Fibroblast of villous mesenchyme (primary cell): ENCODE measurements at places on chromosomes 12 and 14. TPM values are rescaled to one million over a fixed set of nuclear protein-coding genes. Genes with fewer than 3 reads are reported as not detected.

- DNase-seq = peak; percentile 49
Measured at GRCh38 chr14:63727231-63727735, 582 bp downstream of the SGPP1 start.

AP5M1 gene
- 18.7 and 44.9 TPM in 2 replicates for total RNA-seq

DNA sequence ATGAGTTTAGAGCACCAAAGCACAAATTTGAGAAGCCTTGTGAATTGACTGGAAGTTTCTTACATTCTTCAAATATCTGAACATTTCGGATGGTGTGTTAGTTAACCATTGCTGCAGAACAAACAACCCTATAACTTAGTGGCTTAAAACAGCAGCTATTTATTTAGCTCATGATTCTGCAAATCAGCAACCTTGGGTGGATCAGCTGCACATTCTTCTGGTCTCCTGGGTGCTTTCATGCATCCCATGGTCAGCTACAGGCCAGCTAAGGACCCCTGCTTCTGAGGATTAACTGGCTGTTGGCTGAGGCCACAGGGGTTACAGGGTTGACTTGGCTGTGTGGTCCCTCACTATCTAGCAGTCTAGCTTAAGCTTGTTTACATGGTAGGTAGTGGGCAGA, 114.0 kb upstream of the HIF1A start:
- peak; percentile 88 for DNase-seq

- DNase-seq = no peak
Measured at GRCh38 chr14:91293281-91293680, 48.8 kb upstream of the GPR68 start.

GRCh38 chr12:53468282-53468681, 16.4 kb downstream of the PCBP2 start:
- no peak for DNase-seq

PTPRB gene
- 0.43 and 0.97 TPM in 2 replicates for total RNA-seq

GRCh38 chr12:64099397-64099796, 122.7 kb downstream of the KICS2 start:
- peak; percentile 78 for DNase-seq

SMCO2 gene
- under 0.01 TPM in 1 of 2 replicates, not detected in the other for total RNA-seq

TAS2R13 gene
- total RNA-seq = 3.0 and 3.9 TPM in 2 replicates

LHX5 gene
- not detected in 2 replicates for total RNA-seq

DNA sequence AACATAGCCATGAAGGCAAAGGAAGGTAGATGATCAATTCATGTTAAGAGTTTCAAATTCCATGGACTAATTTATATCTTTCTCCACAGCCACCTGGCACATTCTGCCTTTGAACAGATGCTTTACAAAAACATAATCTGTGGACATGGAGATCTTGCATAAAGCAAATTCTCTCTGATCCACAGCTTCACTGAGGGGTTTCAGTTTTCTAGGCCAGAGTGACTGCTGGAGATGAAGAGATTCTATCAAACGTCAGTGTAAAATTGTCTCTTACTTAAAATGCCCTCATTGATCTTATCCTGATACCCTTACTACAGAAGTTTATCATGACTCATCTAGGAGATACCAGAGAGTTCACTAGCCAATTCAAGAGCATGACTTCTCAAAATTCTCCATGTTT, 291.6 kb downstream of the DAD1 start:
- DNase-seq = no peak

DNA sequence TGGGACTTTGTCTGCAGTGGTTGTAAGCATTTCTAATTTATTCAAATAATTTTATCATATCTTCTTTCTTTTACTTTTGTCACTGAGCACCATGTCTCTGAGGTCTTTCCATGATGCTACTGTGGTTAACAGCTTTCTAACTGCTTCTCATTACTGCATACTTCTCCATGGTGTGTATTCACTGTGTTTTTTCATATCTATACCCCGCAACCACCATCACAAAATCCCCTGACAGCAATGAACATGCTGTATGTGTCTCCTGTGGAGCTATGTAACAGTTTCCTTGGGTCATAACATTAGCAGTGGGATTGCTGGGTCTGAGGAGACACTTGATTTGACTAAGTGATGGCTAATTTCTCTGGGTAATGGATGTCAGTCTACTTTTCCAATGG, 29.2 kb upstream of the CHST11 start:
- DNase-seq = no peak

DNA sequence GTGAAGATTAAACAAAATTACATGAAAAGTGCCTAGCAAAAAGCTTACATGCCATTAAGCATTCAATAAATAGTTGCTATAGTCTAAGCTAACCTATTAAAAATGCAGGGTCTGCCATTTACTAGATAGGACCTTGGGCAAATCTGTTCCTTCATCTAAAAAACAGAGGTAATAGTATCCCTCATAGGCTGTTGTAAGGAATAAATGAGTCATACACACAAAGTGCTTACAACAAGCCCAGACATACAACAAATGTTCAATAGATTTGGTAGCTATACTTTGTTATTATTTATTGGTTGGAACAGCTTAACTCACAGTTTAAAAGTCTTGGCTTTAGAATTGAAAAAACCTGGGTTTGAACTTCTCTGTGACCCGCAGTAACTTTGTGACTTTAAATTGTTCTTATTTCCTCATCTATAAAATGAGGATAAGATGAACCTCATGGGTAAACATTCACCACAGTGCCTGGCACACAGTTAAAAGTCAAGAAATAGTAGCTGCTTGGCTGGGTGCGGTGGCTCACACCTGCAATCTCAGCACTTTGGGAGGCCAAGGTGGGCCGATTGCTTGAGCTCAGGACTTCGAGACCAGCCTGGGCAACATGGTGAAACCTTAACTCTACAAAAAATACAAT, 24.7 kb downstream of the HEATR5A start:
- no peak for DNase-seq

GRCh38 chr12:83114966-83115365, 428.3 kb downstream of the TMTC2 start:
- DNase-seq = no peak

- no peak for DNase-seq
Measured at GRCh38 chr14:87409393-87409792, 583.6 kb downstream of the GALC start.

DNA sequence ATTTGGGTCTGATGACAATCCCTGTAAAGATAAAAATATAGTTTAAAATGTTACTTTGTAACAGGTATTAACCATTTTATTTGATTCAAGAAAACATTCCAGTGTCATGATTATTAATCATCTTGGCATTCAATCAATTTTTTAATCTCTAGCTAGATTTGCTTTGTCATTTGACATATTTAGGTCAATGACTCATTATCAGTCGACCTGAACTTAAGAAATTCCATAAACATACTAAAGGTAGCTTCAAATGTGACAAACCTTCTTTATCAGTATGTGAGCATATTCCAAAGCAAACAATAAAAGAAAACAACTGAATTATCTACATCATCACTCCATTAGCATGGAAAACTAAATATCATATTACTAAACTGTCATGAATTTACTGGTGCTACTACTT, 50.8 kb upstream of the CDKL1 start:
- DNase-seq = no peak

DNA sequence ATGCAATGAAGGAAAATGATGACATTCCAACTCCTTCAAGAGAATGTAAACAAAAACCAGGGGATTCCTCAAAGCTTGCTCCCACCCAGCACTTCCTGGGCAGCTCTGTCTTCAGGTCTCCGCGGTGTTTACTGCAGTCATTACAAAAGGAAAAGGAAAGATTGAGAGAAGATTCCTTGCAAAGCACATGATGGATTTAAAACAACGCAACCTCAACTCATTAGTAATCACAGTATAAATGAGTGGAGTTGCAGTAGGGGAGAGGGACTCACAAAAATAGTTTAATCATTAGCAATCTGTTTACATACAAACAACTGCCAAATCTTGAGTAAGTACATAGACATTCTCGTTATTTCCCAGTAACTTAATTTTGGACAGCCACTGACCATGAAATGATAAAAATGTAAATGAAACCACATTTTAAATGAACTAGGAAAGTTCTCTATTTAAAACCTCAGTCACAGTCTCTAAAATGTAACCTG, 49.7 kb upstream of the OVCH1 start:
- peak; percentile 93 for DNase-seq

GRCh38 chr12:110913119-110914056, 7.0 kb downstream of the MYL2 start:
- no peak for DNase-seq

DNA sequence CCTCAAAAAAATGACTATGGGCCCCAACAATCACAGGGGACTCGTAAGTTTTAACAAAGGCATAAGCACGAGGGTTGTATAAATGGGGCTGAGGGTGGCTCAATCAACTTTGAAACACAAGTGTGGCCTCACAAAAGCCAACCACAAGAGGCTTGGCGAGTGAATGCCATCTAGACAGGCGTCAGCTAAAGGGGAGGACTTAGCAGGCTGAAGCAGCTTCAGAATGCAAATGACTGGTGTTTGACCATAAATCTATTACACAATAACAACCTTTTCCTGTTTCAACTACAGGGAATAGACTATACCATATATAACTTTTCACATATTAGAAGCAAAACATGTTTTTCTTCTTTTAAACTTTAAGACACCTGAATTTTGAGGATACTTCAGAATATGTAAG, 777.9 kb downstream of the FSCB start:
- no peak for DNase-seq

CATSPERB gene
- total RNA-seq = under 0.01 TPM in 1 of 2 replicates, not detected in the other

GRCh38 chr14:64878837-64879634, 671 bp downstream of the SPTB start:
- no peak for DNase-seq

- DNase-seq = no peak
Measured at GRCh38 chr12:106645074-106645421, 62.2 kb downstream of the RFX4 start.

DNA sequence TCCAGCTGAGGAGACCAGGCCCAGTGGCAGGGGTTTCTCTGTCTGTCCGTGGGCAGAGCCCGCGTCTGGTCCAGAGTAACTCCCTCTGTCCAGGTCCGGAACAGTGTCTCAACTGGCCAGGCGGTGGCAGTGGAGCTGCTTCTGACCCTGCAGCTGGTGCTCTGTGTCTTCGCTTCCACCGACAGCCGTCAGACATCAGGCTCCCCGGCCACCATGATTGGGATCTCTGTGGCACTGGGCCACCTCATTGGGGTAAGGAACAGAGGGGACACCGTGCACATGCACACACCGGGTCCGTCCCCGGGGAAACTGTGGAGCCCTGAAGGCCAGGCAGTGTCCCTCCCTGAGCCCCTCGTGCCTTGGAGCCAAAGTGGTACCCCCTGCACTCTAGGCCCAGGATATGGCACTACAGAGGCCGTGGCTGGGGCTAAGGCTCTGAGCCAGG, 1.5 kb downstream of the AQP6 start:
- DNase-seq = peak; percentile 77

GRCh38 chr12:59040656-59041055, 120.4 kb upstream of the LRIG3 start:
- peak; percentile 78 for DNase-seq

DNA sequence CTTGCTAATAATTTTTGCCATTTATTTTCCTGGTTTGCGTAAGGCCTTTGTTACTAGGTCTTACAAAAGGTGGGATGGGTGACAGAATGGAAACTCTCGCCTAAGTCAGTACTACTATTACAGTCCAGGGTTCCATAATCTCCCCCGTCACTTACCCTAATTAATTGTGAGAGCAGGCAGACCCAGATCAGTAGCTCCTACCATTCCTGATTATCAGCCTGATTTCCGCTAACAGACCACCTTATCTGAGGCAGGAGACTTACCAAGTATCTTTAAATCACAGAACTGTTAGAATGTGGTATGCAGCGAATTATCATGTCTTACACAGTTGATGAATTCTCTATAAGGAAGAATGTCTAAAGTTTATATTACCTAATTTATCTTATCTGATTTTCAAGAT, 234.7 kb downstream of the FOXN3 start:
- no peak for DNase-seq

DNA sequence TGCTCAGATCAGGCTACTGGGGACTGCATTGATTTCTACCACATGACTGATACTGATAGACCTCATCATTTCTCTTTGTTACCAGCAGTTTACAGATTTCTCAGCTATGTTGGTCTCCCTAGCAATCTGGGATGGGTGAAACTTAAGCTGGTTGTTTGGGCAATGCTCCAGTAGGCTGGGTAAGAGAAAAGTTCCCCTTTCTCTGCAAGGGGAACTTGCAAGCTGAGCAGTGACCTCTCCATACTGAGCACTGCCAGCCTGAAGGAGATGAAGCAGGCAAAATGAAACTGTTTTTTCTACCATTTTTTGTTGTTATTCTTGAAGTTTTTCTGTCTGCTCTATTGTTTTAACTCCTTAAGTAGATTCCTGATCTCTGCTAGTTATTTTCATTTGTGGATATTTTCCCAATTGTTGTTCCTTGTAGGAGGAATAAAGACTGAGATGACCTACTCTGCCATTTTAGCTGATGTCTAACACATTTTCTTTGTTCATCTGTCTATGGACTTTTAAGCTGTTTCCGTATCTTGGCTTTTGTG, 1.3 kb upstream of the OR4M1 start:
- DNase-seq = no peak

DNA sequence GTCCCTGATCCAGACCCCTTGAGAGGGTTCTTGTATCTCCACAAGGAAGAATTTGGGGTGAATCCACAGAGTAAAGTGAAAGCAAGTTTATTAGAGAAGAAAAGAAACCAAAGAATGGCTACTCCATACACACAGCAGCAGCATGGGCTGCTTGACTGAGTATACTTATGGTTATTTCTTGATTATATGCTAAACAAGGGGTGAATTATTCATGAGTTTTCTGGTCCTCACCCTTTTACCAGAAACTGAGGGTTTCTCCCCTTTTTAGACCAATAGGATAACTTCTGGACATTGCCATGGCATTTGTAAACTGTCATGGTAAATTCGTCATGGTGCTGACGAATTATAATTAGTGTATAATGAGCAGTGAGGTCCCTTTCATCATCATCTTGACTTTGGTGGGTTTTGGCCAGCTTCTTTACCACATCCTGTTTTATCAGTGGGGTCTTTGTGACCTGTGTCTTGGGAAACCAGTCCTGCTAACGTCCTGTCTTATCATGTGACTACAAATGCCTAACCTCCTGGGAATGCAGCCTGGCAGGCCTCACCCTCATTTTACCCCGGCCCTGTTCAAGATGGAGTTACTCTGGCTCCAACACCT, 121.9 kb downstream of the SPTSSA start:
- DNase-seq = no peak

GRCh38 chr12:57823131-57823907, 4.8 kb upstream of the AVIL start:
- no peak for DNase-seq

KCNC2 gene
- total RNA-seq = 0.43 TPM in 1 of 2 replicates, not detected in the other

ERH gene
- total RNA-seq = 108 and 121 TPM in 2 replicates

EEA1 gene
- 18.7 and 25.0 TPM in 2 replicates for total RNA-seq

- DNase-seq = no peak
Measured at GRCh38 chr14:59389936-59390335, 75.2 kb downstream of the GPR135 start.

DIO2 gene
- 31.5 and 42.5 TPM in 2 replicates for total RNA-seq

- DNase-seq = no peak
Measured at GRCh38 chr14:87066221-87066817, 926.7 kb downstream of the GALC start.

GRCh38 chr12:116582610-116583009, 23.4 kb downstream of the MAP1LC3B2 start:
- peak; percentile 48 for DNase-seq

IRAK4 gene
- 16.1 and 20.3 TPM in 2 replicates for total RNA-seq

- no peak for DNase-seq
Measured at GRCh38 chr14:70425354-70425753, 8.5 kb upstream of the SYNJ2BP start.

FOXN4 gene
- not detected in 2 replicates for total RNA-seq

GPR162 gene
- 2.6 and 3.0 TPM in 2 replicates for total RNA-seq
